ENCODE measurements at places on chromosomes 4 and X. TPM values are rescaled to one million over a fixed set of nuclear protein-coding genes. Genes with fewer than 3 reads are reported as not detected.

Gene HADH
- 73.1 TPM for total RNA-seq

Gene BEND4
- total RNA-seq = 0.19 TPM

Gene CCNA2
- total RNA-seq = 143 TPM

Gene L1CAM
- total RNA-seq = 1.9 TPM

Gene KDR
- total RNA-seq = not detected

Gene CT83
- total RNA-seq = not detected

Gene UBE2D3
- total RNA-seq = 360 TPM

Gene NAA11
- not detected for total RNA-seq

Gene ZFYVE28
- total RNA-seq = 14.8 TPM

Gene NXF3
- total RNA-seq = not detected

Gene BBS12
- 1.7 TPM for total RNA-seq

Gene QRFPR
- not detected for total RNA-seq

Gene MAOA
- total RNA-seq = 0.12 TPM

Gene ADAMTS3
- not detected for total RNA-seq

Gene FMR1NB
- total RNA-seq = not detected

Gene KCTD8
- not detected for total RNA-seq

Gene LGI2
- not detected for total RNA-seq

Gene UGT2B10
- not detected for total RNA-seq

Gene CLDN34
- total RNA-seq = not detected

Gene NAP1L3
- 1.1 TPM for total RNA-seq

Gene MFAP3L
- total RNA-seq = 0.35 TPM

Gene RAB40AL
- total RNA-seq = 0.31 TPM

Gene CITED1
- total RNA-seq = not detected

Gene NPFFR2
- not detected for total RNA-seq

Gene TSPYL2
- total RNA-seq = 15.3 TPM

Gene SMARCA5
- 44.3 TPM for total RNA-seq

Gene EPGN
- total RNA-seq = 0.23 TPM

Gene RHOXF1
- not detected for total RNA-seq

Gene DCTD
- 60.0 TPM for total RNA-seq

Gene GPC4
- not detected for total RNA-seq

Data from activated CD4-positive, alpha-beta T cell treated with anti-CD3 and anti-CD28 coated beads, Interleukin-2, amount 10 ng/mL, durations not matched to agents 7 days and 5 days (primary cell).